ENCODE measurements at places on chromosomes 7 and 10.
A peak's percentile ranks its signal among the peaks of the same experiment; 100 is the strongest.

DNA sequence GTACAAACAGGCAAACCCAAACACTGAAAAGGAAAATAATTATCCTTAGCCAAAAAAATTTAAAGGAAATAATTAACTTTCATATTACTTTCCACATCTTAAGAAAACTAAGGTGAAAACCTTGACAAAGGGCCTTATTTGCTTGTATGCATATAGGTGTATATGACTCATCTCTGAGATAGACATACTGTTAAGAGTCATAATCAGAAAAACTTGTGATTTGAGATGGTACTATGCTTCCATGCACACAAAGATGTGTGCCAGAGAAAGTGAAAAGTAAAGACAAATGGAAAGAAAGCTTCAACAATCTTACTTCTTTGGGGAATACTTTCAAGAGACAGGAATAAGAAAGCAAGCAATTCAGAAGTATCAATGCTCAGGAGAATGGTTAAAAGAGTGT lies 3.3 kb upstream of the CACNA2D1 start:
- DNase-seq, result no peak

DNA sequence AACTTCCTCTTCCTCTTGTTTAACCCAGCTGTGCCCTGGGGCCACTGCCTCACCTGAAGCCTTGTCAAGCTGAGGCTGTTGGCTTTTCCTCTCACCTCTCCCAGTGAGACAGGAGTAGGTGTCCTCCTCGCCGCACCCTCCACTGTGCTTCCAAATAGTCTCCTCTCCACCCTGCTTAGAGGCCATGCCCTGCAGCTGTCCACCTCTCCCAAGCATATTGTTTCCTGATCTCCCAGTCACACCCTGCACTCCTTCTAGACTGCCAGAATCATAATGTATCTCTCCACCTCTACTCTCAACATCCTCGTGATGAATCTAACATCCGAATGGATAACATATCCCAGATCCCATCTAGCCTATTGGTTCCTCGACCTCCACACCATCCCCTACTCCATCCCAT lies 196.3 kb upstream of the GHITM start:
- DNase-seq, result no peak

DNA sequence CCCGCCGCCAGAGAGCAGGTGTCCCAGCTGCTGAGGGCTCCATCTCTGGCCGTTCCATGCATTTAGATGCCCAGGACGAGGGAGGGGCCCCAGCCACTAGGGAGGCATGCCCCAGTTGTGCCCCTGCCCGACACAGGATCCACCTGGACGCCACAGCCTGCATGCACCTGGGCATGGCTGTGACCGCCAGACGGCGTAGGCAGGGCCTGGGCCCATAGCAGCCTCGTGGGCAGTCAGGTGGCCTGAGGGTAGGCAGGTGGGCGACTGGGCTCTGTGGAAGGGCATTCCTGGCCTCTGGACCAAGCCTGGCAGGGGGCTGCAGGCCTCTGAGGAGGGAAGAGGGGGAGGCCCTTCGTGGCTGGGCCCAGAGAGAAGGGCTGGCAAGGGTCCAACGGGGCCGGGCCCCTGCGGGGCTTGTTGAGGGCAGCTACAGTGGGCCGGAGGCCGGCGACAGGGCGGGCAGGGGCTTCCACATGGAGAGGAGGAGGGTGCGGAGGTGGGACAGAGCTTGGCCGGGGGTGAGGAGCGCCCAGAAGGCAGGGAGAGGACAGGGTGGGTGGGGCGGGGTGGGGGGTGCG lies 76.0 kb upstream of the NKX6-2 start:
- no peak for DNase-seq

DNA sequence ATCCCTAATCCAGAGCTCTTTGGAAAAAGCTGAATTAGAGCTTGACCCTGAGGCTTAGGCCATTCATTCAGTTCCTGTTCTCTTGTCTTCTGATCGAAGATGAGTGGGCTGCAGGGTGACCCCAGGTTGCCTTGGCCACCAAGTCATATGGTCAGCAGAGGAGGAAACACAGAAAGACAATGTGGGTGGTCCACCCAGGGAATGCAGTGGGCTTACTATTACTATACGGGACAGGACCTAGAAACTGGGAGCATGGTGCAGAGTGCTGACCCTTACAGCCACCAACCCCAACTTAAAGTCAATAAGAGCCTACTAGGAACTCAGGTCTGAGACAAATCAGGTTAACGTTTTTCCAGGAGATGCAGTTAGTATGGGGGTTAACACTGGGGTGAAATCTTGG lies 200.5 kb downstream of the HERPUD2 start:
- no peak for DNase-seq

- no peak for DNase-seq
Measured at GRCh38 chr7:115260381-115260780, 338.5 kb downstream of the MDFIC start.

DNA sequence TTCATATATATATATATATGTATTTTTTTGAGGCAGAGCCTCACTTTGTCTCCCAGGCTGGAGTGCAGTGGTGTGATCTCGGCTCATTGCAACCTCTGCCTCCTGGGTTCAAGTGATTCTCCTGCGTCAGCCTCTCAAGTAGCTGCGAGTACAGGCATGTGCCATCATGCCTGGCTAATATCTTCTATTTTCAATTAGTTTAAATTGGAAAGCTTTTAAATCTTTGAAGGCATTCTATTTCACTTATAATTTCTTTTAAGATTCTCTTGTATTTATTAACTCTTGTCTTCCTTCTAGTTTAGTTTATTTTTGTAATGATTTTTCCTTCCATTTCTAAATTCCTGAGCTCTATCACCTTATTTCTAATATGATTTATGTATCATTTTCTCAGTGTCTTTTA lies 71.2 kb downstream of the TPST1 start:
- no peak for DNase-seq

DNA sequence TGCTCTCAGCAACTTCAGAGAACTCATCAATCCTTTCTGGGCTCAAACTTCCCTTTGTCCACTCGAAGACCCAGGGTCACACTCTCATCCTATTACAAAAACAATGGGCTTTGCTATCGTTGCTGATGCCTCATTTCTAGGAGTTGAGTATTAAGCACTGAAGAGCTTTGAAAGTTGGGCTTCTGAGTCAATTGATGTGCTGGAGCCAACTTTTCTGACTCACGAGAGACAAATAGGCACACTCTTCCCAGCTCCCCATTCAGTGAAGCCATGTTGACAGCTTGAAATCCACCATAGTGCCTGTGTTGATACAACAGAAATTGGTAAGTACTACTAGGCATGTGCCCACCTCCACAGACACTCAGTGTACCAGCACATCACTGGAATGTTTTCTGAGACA lies 97.5 kb upstream of the PRSS58 start:
- no peak for DNase-seq

GRCh38 chr10:93503075-93503474 lies 6.7 kb downstream of the CEP55 start:
- no peak for DNase-seq

DNA sequence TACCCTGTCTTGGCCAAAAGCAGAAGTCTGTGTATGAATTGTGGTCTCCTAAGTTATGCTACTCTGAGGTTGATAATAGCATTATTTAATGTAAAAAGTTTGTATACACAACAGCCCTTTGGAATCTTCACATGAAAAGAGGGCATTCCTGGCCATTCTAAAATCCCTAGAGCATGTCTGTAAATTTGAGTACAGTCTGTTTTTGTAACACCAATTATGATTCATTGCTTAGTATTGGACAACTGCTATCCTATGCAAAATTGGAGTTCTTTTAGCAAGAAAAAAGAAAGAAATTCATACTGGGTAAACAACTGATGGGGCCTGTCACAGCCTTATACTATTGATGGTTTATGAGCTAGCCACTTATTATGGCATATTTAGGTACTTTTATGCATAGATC lies 10.2 kb downstream of the CUTC start:
- no peak for DNase-seq

DNA sequence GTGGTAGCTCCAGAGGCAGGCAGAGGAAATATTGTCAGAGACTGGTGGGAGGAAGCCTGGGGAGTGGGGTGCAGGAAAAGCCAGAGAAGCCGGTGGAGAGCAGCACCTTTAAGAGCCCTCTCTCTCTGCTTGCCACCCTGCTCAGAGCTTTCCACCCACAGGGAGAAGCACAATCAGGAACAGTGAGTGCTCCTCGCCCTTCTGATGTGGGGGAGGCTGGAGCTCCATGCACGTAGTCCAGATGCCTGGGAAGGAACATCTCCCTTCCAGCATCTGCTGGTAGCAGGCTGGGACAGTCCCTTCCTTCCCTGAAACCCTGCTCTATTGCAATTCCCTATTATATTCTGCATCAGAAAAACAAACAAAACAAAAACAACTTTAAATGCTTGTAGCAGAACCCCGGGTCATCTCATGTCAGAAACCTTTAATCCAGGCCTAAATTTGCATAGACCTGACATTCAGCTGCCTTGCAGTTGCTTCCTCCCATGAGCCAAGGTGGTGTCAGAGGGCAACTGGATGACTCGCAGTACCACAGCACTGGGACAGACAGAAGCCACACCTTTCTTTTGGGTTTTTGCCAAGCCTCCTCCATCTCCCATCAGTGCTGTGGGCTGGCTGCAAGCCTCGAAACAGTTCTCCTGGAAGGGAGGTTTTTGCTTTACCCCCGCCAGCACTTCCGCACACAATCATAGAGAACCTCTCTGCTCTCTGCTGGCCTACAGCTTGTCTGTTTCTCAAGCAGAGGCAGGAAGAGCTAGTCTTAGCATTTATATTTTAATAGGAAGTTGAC lies 13.1 kb downstream of the AVPI1 start:
- no peak for DNase-seq

GRCh38 chr10:49519717-49520116 lies 19.2 kb downstream of the ERCC6 start:
- DNase-seq, result no peak

- no peak for DNase-seq
Measured at GRCh38 chr7:155566011-155566836, 19.9 kb upstream of the CNPY1 start.

GRCh38 chr7:20713792-20714191 lies 72.9 kb downstream of the SP8 start:
- no peak for DNase-seq

- DNase-seq, result no peak
Measured at GRCh38 chr7:73613954-73614735, 10.2 kb downstream of the MLXIPL start.

DNA sequence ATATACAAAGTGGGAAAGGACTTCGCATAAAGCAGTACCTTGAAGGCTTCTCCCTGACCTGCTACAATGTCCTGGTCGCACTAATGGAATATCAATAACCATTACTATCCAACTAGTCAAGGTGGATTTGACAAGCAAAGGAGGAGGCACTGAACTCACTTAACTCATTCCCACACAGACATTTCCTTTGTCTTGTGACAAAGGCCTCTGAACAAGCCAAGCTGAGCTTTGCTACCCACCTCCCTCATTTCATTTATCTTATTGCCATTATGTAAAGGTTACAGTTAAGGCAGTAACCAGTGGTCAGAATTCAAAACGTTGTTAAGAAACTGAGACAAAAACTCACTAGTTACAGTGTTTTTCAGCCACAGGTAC lies 7.3 kb downstream of the ELMO1 start:
- no peak for DNase-seq

GRCh38 chr7:8354503-8354902 lies 78.9 kb upstream of the NXPH1 start:
- DNase-seq, result no peak

- no peak for DNase-seq
Measured at GRCh38 chr7:103573479-103574058, 127.6 kb upstream of the SLC26A5 start.

DNA sequence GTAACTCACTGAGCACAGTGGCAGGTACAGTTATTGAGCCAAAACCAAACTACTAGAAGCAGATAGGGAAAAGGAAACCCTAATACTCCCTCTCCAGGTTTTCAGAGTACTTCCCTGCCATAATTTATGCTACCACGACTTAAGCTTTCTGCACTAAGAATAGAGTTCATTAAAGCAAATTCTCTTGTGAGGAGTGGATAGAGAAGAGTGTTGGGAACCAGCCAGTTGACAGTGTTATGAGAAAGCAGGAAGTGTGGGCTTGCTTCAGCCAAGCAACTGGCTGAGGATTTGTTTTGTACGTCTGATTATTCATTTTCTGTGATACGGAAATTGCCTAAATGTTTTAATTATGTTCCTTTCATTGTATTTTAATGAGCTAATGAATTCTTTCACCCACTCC lies 280.5 kb downstream of the KIF20B start:
- no peak for DNase-seq

- DNase-seq, result no peak
Measured at GRCh38 chr7:94655848-94656657, at the start of gene SGCE. SGCE (minus strand) TSS chr7:94656133; CDS start chr7:94656098, 35 bp downstream.

DNA sequence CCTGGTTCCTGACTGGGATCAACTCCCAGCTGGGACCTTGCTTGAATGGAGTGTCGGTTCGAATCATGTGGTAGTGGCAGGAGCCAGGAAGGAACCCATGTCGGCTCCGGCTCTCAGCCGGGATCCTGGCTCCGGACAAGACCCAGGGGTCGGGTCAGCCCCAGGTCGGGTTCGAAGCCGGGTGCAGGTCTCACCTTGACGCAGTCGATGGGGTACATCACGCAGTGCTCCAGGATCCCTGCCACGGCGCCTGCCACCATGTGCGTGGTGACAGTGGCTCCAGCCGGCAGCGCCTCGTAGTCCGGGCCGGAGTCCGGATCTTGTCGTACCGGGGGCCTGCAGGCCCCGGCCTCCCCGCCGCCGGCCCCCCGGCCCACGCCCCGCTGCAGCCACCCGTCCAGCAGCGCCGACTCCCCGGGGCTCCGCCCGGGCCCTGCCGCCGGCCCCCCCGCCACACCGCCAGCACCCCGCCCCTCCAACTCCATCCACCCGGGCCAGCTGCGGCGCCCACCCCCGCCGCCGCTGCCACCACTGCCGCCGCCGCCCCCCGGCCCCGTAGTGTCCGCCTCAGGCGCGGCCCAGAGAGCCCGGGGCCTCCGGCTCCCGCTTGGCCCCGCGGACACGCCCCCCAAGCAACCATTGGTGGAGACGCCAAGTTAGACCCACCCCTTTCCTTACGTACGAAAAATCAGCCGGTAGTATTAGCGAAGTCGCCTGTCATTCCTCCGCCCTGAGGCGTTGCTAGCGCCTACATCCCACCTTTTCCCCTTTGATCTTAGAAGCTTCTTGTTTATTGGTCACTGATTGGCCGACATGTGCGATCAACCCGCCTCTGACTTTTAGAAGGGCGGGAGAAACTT lies at the start of gene SLC25A28:
SLC25A28 (minus strand) TSS at position 589 of the 860 bp plus-strand sequence; CDS start at position 485, 104 bp downstream.
- peak; percentile 90 for DNase-seq

DNA sequence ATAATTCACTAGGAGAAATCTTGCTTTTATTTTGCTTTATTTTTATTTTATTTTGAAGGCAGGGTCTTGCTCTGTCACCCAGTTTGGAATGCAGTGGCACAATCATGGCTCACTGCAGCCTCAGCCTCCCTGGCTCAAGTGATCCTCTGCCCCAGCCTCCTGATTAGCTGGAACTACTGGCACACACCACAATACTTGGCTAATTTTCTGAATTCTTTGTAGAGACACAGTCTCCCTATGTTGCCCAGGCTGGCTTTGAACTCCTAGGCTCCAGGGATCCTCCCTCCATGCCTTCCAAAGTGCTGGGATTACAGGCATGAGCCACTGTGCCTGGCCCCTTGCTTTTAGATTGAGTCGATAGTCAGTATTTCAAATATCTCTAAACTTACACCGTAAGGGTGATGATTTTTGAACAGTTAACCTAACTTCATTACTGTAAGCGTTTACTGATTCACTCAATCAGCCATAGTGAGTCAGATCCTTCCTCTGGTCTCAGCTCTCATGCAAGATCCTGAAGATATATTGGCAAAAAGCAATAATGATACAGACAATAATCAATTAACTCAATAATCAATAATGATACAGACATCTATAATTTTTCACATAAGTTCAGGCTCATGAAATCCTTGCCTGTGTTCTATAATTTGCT lies 239.5 kb downstream of the KIAA1217 start:
- no peak for DNase-seq

GRCh38 chr7:66815951-66816350 lies 75.4 kb downstream of the RABGEF1 start:
- DNase-seq, result no peak

- DNase-seq, result no peak
Measured at GRCh38 chr10:97450828-97451227, 4.9 kb downstream of the ZDHHC16 start.
